LHCN-M2 (cell line): ENCODE measurements at places on chromosomes 11 and 22.

- DNase-seq = no peak
Measured at GRCh38 chr11:83682611-83682973, 396.4 kb upstream of the CCDC90B start.

DNA sequence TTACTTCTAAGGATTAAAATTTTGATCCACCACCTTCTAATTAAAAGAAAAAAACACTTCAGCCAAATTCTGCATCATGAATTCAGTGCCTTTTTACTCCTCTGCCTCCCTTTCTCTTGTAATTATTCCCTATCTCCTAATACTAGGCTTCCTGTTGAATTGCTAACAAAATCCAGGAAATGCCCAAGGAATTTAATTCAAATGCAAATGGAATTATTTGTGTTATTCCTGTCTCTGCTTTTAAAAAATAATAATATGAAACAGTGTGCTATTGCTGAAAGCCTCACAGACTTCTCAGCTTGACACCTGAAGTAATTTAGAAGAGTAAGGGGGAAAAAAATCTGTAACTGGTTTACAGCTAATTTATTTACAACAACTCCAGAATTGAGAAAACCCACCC, 85.5 kb downstream of the DLG2 start:
- DNase-seq = no peak

DNA sequence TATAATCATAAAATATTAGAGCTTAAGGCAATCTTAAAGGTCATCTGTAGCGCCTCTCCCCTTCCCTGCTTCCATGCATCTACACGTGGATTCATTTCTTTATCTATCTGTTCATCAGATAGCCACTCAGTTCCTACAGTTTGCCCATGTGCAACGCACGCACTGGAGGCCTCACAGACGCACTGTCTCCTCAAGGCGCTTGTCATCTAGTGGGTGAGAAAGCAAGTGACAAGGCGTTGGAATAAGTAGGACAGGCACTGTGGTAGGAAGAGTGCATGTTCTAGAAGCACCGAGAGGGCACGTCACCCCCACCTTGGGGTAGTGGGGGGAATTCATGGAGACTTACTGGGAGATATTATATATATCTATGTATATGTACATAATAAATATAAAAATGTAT, 20.8 kb upstream of the JAM3 start:
- no peak for DNase-seq

DNA sequence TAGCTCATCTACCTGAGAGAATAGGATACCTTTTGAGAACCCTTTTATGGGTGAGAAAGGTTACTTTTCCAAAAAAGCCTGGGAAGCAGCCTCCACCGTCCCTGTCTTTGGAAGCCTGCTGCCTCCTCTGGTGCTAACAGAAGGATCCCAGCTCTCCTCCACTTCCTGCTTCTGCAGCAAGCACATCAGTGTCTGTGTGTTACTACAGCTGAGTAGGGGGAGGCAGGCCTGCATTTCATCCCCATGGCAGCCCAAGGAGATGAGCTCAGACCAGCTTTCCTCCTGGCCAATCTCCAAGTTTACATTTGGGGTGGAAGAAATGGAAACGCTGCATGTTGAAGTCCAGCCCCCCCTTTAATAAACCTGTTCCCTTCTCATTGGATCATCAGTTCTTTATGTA, 7.4 kb upstream of the CCDC34 start:
- no peak for DNase-seq

GRCh38 chr11:64722141-64723065, 594 bp downstream of the NRXN2 start:
- no peak for DNase-seq
